ENCODE measurements at places on chromosomes 13 and 19.

DNA sequence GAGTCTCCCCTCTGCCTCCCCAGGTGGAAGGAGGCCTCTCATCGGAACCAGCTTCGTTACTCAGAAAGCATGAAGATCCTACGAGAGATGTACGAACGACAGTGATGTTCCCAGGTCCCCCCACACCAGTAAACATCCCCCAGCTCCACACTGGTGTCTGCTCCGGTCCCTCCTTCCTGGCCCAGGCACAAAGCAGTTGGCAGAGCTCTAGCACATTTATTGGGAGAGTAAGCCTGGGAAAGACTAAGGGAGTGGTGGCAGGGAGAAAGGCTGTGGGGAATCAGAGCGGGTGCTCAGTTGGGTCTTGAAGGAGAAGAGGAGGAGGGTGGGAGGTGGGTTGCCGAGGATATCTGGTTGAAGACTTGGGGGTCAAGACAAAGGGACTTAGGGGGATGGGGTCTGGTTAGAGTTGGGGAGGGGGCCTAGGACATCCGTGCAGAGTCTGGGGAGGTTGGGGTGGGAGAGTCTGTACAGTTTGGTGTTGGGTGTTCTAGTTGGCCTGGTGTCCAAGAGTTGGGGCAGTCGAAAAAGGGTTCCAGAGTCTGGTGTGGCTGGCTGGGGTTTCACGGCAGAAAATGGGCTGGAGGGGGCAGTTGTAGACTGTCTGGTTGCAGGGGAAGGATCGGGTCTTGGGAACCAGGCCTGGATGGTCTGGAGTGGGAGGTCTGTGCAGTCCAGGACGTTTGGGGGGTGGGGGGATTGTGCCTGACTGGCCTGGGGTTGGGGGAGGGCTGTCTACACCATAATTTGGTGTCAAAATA is 2.3 kb downstream of the HSPB6 start:
- no peak for DNase-seq

DNA sequence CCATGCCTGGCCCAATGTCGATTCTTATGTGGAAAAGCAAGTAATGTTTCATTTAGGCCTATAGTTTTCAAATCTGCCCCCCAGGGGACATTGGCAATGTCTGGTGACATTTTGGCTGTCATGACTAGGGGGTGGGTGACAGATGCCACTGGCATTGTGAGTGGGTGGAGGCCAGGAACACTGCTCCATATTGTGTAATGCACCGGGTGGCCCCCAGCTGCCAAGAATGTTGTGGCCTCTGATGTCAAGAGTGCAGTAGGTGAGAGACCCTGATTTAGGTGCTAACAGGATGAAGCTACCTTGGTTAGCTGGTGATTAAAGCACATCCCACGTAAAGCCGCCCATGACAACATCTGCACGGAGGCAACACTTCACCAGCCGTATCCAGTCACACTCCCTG is 10.8 kb downstream of the C19orf44 start:
- no peak for DNase-seq

DNA sequence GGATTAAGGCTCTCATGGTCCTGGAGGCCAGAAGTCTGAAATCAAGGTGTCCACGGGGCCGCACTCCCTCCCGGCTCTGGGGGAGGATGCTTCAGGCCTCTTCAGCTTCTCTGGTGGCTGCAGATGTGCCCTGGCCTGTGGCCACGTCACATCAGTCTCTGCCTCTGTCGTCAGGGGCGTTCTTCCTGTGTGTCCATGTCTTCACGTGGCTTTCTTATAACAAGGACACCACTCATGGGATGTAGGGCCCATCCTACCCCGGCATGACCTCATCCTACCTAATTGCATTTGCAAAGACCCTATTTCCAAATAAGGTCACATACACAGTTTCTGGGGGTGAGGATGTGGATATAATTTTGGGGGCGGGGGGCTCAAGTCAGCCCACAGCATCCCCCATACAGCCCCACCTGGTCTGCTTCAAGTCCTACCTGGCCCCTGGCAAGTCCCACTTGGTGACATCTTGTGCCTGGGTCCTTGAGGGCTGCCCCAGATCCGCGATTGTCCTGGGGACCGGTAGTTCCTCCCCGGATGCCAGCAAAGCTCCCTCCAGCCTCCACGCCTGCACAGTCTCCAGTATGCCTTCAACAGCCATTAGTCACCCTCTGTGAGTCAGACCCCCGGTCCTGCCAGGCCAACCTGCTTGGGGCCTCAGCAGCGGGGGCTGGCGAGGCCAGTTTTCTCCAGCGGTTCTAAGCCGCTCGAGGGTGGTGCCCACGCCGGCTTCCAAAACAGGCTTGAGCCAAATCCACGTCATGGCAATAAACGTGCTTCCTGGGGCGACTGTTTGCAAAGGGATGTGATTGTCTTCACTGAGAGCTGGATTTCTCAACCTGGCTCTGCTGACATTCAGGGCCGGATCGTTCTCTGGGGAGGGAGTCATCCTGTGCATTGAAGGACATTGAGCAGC is 32.2 kb downstream of the MYO9B start:
- DNase-seq, result peak; percentile 95

DNA sequence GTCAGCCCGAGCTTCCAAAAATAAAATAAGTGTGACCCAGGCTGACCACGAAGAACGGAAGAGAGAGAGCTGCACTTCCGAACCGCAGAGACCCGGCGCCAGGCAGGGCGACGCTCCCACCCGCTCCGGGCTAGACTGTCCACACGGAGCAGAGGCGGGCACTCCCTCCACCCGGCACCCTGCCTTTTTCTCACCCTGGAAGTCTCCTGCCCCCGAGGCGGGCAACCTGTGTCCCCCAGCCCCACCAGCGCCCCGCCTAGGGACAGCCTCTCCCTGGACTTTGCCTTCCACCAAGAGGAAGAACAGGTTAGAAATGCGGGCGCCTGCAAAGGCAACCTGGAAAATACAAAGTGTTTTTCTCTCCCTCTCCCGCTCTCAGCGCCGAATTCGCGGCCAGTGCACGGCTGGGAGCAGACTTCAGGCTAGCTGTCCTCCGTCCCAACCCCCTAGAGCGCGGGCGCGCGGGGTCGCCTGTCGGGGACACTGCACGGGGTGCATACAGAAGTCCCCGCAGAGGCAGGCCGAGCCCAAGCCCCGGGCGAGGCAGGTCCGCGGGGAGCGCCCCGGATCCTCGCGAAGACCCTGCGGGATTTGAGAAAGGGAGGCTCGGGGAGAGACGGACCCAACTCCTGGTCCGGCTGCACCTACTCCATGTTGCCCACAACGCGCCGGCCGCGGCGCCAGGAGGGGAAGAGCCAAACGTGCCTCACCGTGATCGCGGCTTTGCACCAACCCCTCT is 845 bp downstream of the SPRY2 start:
- peak; percentile 77 for DNase-seq
